ENCODE measurements at places on chromosomes 7 and 10.

DNA sequence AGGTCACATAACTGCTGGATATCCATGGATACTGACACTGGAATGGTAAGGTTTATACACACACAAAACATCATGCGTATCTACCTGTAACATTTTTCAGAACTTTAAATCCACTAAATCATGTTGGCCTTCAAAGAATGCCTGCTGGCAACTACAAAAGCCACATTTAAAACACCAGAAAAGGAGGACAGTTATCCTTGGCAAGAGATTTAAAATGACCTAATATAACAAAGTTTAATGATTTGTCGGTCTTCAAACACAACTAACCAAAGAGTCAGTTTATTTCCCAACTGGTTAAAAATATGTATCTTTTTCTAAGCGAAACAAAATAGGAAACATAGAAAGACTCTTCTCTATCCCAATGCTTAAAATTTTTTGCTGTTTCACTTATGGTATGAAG lies 24.0 kb downstream of the WAPL start:
- no peak for DNase-seq

- DNase-seq = no peak
These were observed 128.4 kb upstream of the PALS2 start for GRCh38 chr7:24444666-24445440.

DNA sequence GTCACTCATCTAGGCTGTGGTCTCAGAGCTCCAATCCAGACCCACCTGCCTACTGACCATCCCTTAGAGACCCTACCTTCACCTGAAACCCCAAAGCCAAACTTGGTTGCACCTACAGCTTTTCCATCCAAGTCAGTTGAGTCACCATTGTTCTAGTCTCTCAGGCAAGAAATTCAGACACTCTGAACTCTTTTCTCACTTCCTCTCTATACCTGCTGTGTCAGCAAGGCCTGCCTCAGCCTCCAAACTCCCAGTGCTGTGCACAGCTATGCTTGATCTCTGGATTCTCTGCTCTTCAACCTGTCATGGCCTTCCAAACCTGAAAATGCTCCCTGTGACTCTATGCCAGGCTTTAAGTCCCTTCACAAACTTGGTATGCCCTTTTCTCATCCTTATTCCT lies 47.4 kb upstream of the MTURN start:
- DNase-seq = no peak

DNA sequence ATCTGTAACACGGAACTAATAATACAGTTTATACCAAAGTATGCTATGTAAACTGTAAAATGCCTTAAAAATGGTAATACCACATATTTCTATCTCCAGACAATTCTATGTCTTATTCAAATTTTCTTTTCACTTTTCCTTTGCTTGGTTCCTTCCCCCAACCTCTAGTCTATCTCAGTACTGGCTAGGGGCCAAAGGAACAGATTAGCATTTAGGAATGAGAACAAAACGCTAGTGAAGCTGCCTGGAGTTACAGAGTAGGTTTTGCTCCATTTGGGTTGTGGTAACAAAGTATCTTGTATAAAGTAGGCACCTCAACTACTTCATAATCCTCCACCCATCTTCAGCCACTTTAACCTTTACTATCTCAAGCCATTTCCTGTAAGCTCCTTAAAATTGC lies 94.1 kb downstream of the HBP1 start:
- DNase-seq = no peak

DNA sequence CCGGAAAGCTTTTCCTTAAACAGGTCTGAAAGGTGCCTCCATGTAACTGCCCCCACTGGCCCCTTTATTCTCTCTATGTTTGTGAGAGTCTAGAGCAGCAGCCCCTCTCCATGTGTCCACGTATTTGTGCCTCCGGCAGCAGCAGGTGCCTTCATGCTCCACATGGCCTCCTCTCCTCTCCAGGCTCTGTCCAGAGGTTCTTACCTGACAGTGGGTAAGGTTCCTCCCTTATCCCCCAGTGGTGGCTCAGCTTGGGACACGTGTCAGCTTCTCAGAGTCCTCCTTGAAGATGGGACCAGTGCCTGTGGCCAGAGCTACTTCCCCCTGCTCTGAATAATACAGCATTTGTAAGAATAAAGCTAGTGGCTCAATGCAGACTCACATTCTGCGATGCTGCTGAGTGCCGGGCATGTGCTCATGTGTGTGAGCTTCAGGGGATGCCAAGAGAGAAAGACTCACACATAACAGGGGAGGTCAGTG lies 7.9 kb downstream of the CALML3 start:
- DNase-seq = peak; percentile 19

DNA sequence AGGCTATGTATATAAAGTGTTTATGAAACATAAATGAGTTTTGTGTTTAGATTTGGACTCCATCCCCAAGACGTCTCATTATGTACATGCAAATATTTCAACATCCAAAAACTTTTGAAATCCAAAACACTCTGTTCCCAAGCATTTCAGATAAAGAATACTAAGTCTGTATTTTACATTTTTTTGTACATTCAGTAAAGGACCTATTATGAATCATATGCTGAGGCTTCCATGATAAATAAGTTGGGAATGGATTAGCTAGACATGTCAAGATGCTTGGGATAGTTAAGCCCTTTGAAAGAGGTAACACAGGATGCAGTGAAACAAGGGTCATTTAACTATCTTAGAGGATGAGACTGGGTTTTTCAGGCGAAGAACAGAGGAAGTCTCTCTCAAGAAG lies 262.9 kb downstream of the SNX13 start:
- DNase-seq = no peak

DNA sequence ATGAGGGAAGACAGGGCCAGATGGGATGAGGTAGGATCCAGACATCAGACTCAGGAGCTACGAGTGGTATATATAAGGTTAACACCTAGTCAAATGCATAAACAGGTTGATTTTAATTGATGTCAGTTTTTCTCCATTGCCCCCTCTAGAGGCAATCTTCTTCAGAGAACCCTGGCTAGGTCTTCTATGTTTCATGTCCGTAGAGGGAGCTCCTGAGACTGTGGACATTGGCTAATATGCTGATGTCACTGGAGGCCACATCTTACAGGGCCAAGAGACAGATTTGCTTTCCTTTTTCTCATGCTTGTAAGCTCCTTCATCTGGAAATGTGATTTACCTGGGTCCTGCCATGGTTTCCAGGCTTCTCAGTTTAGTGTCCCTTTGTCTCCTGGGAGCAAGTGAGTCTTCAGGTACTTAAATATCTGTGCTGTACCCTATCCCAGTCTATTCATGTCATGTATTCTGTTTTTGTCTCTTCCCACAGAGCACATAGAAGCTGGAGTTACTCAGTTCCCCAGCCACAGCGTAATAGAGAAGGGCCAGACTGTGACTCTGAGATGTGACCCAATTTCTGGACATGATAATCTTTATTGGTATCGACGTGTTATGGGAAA lies 161.6 kb upstream of the PRSS1 start:
- DNase-seq = no peak

DNA sequence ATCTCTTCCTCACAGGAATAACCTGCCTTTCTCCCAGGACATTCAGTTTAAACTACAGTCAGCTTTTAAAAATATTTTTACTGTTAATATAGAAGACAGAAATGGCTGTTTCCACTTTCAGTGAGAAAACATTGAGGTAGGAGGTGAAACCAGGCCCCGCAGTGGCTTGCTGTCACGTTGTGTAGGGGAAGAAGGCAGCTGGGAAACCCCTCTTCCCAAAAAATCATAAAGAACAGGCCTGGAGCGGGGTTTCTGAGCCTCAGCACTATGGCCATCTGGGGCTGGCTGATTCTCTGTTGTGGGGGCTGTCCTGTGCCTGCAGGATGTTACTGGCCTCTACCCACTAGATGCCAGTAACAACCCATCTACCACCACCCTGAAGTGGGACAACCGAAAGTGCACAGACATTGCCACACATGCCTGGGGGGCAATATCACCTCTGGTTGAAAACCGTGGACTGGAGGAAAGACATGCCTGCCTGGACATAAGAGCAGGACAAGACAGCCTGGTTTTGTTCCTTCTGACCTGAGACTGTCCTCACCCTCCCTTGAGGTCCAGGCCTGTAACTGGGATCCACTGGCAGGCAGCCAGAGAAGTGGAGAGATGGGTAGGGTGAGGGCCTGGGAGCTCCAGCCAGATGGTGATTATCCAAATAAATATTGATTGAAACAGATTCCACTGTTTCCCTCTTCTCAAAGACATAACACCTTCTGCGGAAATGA lies 43.9 kb downstream of the KCNH2 start:
- no peak for DNase-seq

DNA sequence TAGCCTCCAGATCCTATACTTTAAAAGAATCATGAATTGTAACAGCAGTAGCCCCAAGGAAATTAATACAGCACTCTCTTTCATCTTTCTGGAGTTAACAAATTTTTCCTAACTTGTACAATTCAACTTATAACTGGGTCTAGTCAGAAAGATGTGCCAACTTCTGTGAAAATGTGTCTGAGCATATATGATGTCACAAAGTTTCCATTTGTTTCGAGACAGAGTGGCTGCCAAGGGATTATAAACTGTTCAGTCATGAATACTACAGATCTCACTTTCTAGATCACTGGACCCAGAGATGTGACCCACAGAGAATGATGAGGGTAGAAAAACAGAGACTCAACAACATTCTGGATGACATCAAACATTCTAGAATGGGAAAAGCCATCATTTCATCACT lies 249.2 kb upstream of the PHF14 start:
- no peak for DNase-seq

GRCh38 chr7:139682136-139683013 lies 95.4 kb downstream of the HIPK2 start:
- DNase-seq = no peak

DNA sequence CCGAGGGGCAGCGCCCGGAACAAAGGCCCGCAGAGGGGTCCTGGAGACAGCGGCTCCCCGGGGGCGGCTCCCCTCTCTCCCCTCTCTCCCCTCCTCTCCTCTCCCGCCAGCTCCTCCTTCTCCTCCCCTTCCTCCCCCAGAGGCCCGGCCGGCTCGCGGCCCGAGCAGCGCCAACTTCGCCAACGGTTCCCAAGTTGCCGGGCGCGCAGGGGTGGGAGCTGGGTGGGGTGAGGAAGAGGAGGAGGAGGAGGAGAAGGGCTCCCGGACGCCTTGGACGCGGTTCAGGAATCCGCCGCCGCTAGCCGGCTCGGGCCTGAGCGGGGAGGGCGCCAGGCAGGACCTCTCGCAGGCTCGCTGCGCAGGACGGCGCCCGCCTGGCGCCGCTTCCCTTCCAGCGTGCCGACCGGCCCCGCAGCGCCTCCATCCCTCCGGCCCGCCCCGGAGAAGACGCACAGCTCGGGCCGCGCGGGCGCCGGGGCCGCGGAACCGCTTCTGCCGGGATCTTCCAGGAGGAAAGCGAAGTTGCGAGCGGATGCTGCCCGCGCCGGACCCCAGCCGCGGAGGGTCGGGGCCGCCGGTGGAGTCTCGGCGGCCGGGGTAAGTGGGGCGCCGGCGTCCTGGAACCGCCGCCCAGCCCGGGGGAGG lies at the start of gene CHST3:
Gene CHST3, plus strand, starts transcription at position 298 of the 645 bp plus-strand sequence. CDS start 41,448 bp downstream, outside the sequence.
- DNase-seq = peak; percentile 94

DNA sequence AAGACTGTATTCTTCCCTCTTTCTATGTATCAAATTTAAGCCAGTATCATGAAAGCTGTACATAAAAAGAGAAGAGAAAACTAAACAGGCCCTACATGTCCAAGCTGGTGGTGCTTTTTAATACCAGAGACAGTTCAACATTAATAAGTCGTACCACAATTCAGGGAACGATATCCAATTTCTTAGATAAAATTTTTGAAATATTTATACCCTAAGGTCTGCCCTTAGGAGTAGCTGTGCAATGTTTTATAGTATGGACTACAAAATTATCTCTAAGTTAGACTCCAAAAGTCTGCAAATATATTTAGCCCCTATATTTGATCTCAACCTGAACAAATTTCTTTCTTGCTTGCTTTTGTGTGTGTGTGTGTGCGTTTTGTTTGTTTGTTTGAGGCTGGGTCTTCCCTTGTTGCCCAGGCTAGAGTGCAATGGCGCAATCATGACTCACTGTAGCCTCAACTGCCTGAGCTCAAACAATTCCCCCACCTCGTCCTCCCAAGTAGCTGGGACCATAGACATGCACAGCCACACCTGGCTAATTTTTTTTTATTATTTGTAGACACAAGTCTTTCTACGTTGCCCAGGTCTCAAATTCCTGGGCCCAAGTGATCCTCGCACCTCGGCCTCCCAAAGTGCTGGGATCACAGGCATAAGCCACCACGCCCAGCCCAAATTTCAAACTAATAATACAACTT lies 13.2 kb downstream of the ARHGAP19 start:
- DNase-seq = no peak
